CD4-positive, alpha-beta T cell treated with Interleukin-4 for 1 hour (primary cell): ENCODE measurements at places on chromosomes 3 and 15.

DNA sequence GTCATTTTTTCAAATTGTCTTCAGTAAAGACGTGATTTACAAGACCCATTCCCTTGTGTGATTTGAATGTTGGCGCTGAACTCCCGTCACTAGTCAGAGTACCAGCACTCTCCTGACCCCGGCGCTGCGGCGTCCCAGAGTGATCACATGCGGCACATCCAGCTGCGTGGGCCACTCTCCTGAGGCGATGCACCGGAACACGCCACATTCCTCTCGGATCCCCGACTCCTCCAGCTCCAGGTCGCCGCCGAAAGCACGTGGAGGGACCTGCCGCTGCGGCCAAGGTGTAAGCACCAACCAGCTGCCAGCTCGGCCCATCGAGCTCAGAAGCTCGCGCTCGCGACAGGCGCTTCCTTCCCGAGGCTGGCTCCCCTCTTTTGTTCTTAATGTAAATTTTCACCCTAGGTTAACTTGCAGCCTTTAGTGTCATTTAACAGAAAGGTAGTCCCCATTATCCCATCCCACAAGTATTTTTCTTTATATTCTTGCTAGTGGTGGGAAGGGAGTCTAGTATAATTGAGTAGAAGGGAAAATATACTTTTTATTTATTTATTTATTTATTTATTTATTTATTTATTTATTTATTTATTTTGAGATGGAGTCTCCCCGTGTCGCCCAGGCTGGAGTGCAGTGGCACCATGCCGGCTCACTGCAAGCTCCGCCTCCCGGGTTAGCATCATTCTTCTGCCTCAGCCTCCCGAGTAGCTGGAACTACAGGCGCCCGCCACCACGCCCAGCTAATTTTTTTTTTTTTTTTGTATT lies 61.7 kb upstream of the VGLL3 start:
- DNase-seq: no peak

DNA sequence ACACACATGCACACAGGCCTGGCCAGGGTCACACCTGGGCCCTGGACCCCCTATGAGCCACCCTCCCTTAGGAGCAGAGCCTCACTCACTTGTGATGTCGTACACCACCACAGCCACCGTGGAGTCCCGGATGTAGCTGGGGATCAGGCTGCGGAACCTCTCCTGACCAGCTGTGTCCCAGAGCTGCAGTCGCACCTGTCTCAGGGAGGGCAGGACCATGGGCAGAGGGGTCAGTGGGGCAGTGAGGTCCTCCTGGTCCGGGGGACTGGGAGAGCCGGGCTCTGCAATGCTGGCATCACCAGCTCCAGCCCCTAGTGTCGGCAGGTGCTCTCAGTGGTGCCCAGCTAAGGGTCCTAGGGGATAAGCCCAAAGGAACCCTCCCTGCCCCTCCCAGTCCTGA lies 35.6 kb downstream of the SRPRB start:
- DNase-seq: no peak

DNA sequence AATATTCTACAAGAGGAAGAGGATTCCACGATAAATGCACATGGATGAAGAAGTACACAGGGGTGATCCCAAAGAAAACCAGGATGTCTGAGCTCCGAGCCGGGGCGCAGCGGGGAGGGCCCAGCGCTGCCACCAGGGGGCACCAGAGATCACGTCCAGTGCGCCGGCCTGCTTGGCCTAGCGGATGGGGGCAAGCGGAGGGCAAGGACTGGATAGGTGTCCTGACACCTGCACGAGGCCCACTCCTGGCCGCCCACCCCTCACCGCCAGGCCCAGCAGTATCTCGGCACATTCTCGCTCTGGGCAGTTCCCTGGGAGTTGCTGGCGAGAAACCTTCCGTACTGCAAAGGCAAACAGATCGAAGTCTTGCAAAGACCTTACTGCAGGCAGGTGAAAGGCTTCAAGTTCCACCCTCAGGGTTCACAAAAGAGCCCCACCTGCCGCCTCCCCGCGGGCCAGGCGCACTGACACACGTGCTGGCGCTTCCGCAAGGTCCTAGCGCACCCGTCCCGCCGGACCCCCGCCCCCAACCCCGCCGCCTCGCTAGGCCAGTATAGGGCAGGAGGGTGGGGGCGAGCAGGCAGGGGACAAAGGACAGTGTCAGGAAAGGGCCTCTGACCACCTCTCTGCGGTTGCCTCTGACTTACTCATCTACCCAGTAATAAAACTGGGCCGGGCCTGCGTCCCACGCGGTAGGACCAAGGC lies 3.3 kb downstream of the ANKRD63 start:
- DNase-seq: peak; percentile 67

DNA sequence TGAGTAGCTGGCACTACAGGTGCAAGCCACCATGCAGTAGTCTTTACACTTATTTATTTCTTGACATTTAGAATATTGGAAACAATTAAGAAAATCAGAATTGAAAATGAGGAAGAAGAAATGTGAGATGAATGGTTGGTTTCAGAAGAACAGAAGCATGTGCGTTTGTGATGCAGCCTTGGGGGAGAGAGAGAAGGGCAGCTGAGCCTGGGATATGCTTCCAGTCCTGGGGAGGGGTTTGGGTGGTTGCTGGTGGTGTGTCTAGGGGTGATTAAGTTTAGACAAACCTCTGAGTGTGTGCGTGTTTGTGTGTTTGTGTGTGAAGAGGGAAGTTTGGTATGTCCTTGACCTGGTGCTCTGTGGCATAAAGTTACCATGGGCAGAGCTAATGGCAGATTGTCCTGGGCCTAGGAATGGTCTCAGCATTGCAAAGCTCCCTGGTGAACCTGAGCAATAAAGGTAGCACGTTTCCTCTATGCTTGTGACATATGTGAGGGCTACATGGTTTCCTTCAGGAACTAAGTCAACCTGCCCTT lies 35.6 kb downstream of the CTSH start:
- no peak for DNase-seq

DNA sequence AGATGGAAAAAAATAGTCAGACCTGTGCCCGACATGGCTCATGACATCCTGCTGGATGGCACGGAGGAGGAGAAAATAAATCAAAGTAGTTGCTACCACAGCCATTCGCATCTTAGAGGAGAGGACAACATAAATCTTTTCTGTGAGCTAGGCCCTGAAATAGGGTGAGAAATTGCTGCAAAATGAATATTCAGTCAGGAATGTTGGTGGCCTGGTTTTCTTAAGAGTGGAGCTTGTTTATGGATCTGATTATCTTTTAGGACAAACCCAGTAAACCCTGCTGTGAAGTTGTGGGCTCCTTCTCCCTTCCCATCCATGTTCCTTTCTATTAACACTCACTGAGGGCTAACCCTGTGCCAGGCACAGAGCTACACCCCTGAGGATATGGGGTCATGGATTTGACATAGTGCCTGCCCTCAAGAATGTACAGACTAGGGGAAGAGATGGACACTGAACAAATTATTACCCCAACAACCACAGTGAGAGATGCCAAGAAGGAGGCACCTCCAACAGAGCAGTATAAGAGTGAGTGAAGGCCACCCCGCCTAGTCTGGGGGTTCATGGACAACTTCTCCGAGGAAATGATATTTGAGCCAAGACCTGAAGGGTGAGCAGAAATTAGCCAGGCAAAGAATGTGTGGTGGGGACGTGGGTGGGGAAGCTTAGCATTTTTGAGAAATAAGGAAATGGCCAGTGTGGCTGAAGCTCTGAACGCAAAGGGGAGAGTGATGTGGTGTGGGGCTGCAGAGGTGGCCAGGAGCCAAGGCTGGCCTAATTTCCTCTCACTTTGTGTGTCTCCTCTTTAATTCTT lies 68.9 kb upstream of the ARL8B start:
- DNase-seq: no peak

GRCh38 chr3:128432971-128433836 lies 33.5 kb downstream of the DNAJB8 start:
- no peak for DNase-seq

DNA sequence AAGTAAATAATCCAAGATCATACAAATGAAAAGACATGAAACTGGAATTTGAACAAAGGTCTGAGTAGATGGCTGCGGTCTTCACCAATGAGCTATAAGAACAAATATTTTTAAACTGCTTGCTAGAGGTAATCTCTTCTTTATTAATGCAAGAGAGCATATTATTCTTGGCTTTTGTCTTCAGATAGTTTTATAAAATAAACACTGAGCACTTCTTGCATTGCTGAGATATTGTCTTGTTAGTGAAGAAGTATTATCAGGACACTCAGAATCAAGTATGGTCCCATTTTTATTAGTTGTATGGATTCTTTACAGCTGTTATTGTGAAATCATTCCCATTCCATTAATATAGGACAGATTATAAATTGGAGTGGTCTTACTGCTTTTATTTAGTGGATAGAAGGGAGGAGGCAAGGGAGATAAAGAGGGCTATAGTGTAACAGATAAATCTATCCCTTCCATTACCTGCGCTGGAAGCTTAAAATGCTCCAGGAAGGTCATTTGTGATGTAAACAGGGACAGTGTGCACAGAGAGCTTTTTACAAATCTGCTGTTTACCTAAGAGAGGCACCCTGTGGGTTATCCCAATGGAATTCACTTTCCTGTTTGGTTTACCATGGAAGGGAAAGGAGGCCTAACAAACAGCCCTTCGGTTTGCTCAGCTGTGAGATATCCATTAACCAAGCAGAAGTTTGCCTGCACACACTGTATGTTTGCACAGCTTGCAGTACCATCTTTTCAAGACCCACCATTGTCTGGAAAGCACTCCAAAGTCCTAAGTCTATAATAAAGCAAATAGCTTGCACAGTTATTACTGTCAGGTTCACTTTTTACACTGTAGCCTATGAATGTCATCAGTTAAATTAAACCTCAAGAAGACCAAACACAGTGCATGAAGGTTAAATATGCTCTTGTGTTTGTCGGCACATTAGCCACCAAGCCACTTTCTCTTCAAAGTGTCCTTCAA lies 347.7 kb upstream of the TGFBR2 start:
- no peak for DNase-seq

- peak; percentile 66 for DNase-seq
Measured at GRCh38 chr3:50542177-50543034, 25.1 kb downstream of the C3orf18 start.

GRCh38 chr3:67875338-67875737 lies 220.9 kb upstream of the SUCLG2 start:
- DNase-seq: no peak

DNA sequence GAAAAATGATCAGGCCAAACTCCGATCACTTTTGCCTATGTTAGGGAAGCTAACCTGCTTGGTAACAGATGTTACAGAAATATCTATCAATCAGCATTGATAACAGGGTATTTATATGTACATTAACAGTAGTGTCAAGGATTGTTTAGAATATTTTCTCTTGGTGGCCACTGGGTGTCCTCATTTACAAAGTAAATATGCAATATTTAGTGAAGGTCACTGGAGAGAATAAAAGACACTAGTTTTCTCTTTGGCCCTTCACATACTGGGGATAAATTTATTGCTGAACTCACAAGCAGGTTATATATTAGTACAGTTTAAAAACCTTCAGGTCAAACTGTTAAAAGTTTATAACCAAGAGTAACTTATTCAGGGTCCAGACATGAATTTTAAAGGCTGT lies 69.0 kb downstream of the TIGIT start:
- no peak for DNase-seq

DNA sequence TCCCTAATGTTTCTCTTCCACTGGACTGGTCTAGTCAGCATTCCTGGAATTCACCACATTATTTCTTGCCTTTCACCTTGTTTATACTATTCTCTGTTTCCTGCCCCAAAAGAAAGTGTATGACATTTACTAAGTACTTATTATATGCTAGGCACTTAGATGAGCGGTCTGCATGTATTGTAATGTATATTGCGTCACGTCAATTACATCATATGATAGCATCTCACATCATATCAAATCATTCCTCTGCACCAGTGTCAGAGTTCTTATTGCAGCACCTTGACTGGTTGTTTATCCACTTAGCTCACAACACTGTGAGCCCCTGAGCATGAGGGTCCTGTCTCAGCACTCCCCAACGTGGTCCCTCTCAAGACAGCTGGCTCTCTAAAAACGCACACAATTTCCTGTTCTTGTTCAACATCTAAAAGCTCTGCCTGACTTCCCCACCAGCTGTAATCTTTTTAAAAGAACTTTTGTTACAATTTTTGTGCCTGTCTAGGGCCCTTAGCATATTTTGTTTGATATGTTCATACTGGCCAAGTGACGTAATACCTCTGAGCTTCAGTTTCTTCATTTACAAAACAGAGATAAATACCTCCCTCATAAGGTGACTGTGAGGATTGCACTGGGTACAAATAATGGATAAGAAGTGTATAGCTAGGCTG lies 58.8 kb downstream of the ARHGAP31 start:
- DNase-seq: peak; percentile 61

GRCh38 chr3:157128771-157129681 lies 30.9 kb downstream of the CCNL1 start:
- peak; percentile 18 for DNase-seq

DNA sequence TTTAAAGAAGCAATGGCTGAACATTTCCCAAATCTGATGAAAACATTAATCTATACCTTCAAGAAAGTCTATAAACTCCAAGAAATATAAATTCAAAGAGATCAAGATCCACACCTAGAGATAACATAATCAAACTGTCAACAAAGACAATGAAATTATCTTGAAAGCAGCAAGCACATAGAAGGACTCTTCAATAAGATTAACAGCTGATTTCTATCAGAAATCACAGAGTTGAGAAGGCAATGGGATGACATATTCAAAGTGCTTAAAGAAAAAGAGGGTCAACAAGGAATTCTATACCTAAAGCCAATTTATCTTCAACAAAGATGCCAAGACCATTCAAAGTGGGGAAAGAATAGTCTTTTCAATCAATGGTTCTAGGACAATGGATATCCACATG lies 41.1 kb upstream of the LAMP3 start:
- DNase-seq: no peak

DNA sequence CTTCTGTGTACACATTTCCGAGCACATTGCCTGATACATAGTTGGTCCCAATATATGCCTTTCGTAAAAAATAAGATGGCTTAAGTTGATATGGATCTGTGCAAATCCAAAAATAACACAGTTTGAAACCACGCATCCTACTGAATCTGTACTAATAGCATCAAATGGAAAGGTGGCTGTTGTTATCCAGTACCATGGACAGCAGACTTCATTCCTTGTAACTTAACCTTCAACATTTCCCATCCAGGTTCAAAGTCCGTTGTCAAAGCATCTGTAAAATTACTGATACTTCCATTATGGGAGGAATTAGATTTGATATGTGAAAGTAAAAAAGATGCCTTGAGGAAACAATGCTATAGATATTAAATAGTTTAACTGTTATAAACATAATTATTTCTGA lies 65.5 kb upstream of the C3orf49 start:
- no peak for DNase-seq

DNA sequence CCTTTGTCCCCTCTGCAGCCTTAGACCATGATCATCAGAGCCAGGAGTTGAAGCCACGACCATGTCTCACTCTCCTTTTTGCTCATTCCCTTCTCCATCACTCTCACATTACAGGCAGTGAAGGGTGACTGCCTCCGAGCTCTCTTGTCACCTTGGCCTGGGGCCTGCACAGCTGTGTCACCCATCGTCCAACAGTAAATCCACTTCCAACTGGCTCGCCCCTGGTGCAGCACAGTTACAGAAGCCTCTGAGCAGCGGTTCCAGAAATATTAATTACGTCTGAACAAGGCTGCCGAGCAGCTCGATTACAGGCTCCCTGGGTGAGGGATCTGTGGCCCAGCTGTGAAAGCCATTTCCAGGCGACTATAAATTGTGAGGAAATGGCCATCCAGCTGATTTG lies 528.2 kb downstream of the NR2F2 start:
- DNase-seq: no peak
